Stimulated activated CD4-positive, alpha-beta T cell treated with anti-CD3 and anti-CD28 coated beads, Interleukin-2, amount 100 ng/mL, for 48 hours (primary cell): ENCODE measurements at places on chromosomes 13 and 19.

GRCh38 chr19:9014803-9015202 is 4.6 kb upstream of the MUC16 start:
- no peak for DNase-seq

DNA sequence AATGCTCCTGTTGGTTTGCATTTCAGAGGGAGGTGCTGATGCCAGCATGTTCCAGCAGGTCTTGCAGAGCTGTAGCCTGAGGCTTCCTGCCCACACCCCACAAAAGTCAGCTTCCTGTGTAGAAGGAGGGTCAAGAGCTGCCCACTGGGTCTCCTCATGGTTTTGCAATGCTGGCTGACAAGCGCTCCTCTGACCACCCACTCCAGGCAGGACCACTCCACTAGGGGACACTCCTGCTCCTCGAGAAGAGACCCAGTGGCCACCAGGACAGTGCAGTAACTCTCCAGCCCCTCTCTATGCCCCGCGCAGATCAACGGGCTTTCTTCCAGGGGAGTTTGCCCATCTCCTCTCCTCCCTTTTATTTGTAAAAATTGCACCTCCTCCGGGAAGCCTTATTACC is 72.9 kb upstream of the UQCRFS1 start:
- DNase-seq = no peak

GRCh38 chr13:28326056-28326455 is 168.9 kb downstream of the FLT1 start:
- DNase-seq = no peak

- no peak for DNase-seq
Measured at GRCh38 chr19:17114414-17114831, 38.8 kb downstream of the MYO9B start.

DNA sequence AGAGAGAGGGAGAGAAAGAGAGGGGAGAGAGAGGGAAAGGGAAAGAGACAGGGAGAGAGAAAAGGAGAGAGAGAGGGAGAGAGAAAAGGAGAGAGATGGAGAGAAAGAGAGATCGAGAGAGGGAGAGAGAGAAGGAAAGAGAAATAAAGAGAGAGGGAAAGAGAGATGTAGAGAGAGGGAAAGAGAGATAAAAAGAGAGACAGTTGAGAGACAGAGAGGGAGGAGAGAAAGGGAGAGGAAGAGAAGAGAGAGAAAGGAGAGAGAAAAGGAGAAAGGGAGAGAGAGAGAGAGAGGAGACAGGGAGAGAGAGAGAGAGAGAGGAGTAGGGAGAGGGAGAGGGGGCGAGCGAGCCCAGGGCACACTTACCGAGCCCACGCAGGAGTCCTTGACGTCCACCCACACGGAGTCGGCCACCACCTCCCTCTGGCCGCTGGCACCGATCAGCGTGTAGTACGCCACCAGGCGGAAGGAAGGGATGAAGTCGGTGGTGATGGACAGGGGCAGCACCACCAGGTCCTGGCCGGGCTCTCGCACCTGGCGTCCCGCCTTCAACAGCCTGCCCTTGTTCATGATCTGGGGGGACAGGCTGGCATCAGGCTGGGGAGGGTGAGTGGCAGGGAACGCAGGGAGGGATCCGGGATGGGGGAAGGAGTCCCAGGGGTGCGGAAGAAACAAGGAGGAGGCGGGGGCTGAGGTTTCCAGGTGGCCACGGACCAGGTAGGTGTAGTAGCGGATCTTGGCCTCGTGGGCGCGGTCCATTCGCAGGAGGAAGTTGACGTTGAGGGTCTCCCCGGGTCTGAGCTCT is 10.0 kb downstream of the C3 start:
- no peak for DNase-seq
